ENCODE measurements at places on chromosomes 6 and 20.

GRCh38 chr6:23659125-23659524, 466.9 kb upstream of the NRSN1 start:
- DNase-seq = no peak

GRCh38 chr6:157471077-157471686, 90.2 kb downstream of the ZDHHC14 start:
- DNase-seq = no peak

- no peak for DNase-seq
These were observed 204.2 kb upstream of the PTCHD4 start for GRCh38 chr6:48315051-48315719.

- DNase-seq = no peak
These were observed 9.9 kb upstream of the KIF25 start for GRCh38 chr6:167987396-167988153.

DNA sequence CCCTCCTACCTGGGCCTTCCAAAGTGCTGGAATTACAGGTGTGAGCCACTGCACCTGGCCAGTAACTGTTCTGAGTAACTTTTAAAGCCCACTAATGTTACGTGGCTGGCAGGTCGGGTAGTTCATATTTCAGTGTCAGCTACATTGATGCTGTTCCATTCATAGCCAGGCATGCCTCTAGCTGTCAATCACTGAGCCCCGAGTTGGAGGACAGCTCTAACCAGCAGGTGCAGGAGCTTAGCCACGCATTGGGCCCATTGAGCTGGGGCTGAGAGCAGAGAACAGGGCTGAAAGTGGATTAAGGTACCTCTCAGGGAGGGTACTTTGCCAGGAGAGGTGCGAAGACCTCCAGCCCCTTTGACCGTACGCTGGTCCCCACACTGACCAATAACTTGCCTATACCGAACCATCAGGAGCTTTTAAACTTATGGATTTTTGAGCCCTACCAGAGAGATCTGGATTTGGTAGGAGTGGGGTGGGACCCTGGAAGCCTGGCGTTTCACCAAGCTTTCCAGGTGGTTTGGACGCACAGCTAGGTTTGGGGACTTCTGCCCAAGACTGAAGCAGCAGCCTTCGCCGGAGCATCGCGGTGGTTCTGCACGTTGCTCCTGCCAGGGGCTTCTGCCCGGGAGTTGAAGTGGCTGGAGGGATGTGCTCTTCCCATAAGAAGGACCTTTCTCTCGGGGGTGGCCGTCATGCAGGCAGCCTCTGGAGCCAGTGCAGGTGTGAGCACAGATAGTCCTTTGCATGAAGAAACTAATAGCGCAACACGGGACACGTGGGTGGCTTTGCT, 82.6 kb downstream of the SERAC1 start:
- DNase-seq = no peak

GRCh38 chr6:152004036-152004566, 196.6 kb downstream of the ESR1 start:
- no peak for DNase-seq

- no peak for DNase-seq
These were observed 8.1 kb downstream of the NEDD9 start for GRCh38 chr6:11224252-11224965.

DNA sequence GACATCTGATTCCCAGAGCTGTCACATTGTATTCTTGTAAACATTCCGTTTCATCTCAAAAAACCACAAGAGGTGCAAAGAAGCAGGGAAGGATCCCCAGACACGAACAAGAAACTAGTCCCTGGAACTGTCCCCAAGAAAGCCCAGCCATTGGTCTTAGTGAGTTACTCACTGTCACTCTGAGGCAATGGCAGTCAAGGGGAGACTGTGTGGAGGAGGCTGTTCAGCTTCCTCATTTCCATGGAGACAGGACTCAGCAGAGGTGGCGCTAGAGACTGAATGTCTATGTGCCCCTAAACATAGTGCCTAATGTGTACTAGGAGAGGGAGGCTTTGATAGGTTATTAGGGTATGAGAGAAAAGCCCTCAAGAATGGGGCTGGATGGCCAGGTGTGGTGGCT, 11.1 kb downstream of the ULBP1 start:
- DNase-seq = no peak

GRCh38 chr20:62765432-62766070, 30.7 kb upstream of the MRGBP start:
- no peak for DNase-seq

DNA sequence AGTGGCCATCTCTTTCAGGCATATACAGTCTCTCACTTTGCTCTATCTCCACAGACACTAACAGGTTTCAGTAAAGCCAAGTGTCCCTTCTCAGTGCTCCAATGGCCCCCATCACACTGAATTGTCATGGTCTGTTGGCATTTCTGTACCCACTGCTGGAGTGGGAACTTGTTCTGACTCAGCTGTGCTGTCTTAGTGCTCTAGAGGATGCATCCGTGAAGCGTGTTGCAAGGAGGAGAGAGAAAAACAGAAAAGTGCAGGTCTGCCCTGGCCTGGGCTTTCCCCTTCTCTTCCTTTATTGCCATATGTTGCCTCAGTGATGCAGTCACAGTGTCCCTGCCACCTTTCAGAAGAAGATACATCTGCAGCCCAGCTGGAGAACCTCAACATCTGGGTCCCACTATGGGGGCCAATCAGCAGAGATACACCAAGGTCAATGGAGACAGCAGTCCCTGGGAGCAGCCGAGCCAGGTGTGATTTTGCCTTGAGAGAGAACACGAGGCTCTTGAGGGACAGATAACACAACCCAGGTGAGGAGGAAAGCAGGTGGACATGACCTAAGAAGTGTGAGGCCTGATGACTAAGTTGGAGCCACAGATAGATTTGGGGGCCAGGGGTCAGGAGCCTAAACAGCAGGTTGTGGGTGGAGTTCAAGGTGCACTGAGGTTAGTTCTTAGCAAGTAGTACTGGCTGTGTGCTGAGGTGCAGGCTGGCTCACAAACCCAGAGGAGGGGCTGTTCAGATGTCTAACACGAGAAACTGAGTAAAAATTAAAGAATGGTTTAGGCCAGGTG, 5.6 kb upstream of the PLCG1 start:
- no peak for DNase-seq

DNA sequence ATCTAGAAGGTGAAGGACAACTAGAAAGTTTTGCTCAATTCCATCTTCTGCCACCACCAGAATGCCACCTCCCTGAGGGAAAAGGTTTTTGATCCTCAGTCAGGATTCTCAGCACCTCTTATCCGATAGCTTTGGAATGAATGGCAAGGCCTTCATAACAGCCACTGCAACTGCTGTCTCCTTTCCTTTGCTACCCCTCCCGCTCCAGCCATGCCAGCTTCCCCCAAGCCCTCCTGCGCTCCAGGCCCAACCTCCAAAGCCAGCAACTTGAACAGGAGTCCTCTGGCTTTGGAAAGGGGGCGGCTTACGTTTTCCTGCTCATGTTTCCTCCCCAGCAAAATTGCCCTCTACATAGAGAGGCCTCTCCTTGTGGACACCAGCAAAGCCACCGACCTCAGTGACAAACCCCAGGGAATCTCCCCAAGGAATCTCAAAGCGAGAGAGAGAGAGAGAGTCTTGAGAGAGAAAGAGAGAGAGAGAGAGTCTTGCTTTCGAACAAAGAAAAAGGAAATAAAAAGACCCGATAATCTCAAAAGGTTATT, 420 bp upstream of the BTN2A1 start:
- DNase-seq = no peak

- DNase-seq = no peak
These were observed 9.2 kb downstream of the TGM3 start for GRCh38 chr20:2305029-2305428.

DNA sequence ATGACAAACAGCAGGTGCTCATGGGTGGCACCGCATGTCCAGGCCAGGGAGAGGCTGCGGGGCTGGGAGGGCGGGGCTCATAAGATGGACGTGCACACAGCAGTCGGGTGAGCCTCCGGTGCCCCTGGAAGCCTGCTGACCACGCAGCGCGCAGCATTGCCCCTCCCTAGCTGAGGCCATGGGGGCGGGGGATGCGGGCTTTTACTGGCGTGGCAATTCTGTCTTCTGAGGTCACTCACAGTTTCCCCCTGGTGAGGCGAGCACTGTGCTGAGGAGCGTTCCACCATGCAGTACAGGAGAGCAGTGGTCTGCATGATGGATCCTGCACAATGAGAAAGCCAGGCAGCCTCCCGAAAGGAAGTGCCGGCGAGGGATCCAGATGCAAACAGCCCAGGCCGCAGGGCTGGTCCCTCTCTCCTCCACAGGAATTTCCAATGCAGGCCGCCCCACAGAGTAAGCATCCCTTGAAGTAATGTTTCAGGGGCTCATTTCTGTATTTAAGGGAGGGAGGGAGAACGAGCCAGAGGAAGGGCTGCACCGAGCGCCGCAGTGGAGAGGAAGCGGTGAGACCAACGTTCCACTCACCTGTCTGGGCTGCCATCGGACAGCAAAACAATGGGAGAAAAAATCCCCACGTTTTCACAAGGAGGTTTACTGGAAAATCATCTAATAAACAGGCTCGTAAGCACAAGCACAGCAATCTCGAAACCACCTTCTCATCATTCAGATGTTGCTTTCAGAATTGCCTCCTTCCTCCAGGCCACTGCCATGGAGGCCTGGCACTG, 56.0 kb downstream of the IRF4 start:
- DNase-seq = no peak

GRCh38 chr6:105921781-105922180, 164.4 kb upstream of the PRDM1 start:
- no peak for DNase-seq

GRCh38 chr6:21900730-21901129, 307.2 kb downstream of the SOX4 start:
- DNase-seq = no peak

- no peak for DNase-seq
These were observed 1.3 kb upstream of the SLC17A1 start for GRCh38 chr6:25833136-25833535.

DNA sequence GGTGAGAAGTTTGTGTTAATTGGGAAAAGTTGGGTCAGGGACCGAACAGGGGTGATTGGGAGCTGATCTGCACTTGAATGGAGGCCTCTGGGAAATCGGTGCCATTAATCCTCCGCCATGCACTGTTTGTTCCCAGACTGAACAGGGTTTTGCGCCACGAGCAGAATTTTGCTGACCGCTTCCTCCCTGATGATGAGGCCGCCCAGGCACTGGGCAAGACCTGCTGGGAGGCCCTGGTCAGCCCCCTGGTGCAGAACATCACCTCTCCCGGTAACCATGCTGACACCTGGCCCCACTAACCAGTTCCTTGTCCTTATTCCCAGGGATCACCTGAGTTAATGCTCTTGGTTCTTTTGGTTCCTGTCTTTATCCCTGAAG, 21.7 kb downstream of the CUL9 start:
- no peak for DNase-seq

DNA sequence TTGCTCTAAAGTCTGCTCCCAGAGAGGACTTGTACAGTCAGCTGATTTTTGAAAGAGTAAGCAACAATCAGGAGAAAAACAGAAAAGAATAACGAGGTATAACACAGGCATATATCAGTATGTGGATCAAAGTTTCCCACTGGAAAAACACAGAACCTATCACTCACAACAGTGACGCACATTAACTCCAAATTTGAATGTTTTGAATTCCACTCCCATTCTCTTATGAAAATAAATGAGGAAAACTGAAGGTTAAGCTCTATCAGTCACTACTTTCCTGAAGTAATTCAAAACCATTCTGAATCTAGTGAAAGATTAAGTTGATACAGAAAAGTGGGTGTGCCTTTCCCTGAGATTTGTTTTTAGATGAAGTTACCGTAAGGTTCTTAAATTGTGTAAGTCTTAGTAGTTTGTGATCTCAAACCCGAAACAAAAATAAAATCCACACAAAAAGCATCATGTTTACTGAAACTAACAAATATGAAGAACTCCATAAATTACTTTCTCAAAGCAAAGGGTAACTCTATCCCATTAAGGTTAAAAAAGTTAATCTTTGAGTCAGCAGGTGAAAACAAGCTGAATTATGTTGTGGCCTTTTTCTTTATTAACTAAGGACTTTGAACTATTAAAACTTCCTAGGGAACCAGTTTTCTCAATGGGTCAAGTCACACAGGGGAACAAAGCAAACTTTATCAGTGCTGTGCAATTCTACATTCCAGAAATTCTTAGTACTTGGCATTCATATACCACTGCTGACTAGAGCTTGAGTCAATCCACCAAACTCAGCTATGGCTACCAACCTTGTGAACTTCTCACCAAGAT, 115.7 kb downstream of the OGFRL1 start:
- DNase-seq = no peak

- no peak for DNase-seq
These were observed 125.1 kb downstream of the LY86 start for GRCh38 chr6:6713657-6714056.

DNA sequence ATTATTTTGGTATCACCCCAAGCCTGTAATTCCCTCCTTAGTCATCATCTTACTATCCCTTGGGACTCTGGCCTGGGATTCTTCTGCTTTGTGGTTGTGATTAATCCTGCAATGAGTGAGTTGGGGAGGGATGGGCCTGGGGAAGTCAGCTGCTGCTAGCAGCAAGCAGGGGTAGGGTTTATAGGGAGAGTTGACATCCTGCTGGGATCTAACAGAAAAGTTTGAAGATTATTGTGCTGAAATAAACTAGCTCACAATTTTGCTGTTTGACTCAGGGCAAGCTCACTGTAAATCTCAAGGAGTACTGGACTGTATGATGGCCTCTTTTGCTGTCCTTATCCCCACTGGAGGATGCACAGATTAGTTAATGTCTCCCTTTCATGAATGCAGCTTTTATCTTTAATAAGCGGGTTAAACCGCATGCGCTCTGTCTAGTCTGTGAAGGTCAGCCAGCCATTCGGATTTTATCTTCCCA, 83.4 kb downstream of the JARID2 start:
- no peak for DNase-seq

DNA sequence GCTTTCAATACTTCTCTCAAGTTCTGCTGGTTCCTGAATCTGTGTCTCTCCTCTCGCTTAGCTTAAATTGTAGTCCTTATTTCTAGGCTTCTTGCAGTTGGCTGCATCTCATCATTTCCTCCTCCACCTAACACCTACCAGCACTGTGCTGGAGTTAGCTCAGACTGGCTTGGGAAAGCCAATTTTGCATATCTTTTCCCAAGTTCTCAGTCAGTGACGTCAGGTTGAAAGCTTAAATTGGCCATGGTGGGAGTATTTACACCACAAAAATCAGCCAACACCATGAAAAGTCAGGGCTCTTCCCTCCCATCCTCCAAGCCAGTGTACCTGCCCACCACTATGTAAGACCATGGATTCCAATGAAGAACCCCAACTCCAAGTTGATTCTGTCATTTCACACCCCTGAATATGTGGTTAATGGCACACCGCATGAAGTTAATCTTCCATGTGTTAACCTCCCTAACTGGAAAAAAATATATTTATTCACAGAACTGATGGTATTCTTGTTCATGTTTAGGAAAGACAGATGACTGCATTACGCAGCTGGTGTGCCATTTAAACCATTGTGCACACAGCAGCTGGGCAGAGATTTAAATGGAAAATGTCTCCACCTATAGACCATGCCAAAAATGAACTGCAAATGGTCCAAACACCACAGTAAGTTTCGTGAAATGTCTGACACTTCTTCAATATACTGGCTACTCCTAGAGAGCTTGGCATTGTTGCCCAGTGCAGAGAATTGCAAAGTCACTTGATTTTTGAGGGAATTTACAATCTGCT, 274.1 kb upstream of the MAP3K7 start:
- DNase-seq = no peak
